ENCODE measurements at places on chromosomes 3 and 15. TPM values are rescaled to one million over a fixed set of nuclear protein-coding genes. Genes with fewer than 3 reads are reported as not detected.

Gene GP9
- not detected for total RNA-seq

Gene MST1
- total RNA-seq: 83.4 TPM

Gene XCR1
- 1.9 TPM for total RNA-seq

Gene EAF2
- total RNA-seq: 3.8 TPM

Gene SPPL2A
- total RNA-seq: 156 TPM

Gene ADAMTS9
- total RNA-seq: 32.8 TPM

Gene CLDN1
- total RNA-seq: 698 TPM

Gene CPNE9
- 3.4 TPM for total RNA-seq

Gene PPP1R14D
- total RNA-seq: not detected

Data from suprapubic skin (tissue), 4 donors.